Cortex of kidney (tissue), 1 donor: ENCODE measurements at places on chromosomes 5 and 9.

GRCh38 chr9:105360344-105360743 is 87.5 kb upstream of the FSD1L start:
- DNase-seq: no peak

- no peak for DNase-seq
Measured at GRCh38 chr5:110738503-110738811, 350 bp upstream of the SLC25A46 start.

GRCh38 chr9:104779334-104779733 is 15.4 kb downstream of the NIPSNAP3B start:
- DNase-seq: no peak

DNA sequence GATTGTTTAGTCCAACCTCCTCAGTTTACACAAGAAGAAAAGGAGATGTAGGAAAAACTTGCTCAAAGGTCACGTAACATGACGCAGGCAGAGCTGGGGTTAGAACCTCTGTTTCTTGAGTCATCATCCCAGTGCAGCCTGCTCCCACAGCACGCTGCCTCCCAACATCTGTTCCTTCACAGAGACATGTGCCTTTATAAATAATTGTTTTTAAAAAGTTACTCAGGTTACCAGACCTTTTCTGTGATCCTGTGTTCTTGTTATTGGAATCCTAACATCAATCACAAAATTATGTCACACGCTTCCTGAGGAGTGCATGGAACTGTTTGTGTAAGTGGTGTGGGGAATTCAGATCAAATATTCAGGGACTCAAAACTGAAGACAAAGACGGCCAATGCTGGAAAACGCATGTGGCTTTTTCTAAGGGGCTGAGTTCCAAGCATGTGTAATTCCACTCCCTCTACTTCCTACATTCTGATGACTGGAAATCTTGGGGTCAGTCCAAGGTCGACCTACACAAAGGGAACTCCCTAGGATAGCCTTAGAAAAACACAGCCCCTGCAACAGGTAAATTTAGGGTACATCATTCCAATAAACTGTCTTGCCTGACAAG is 184.3 kb downstream of the TSSK1B start:
- DNase-seq: no peak

GRCh38 chr9:136707011-136707410 is 5.4 kb upstream of the DIPK1B start:
- DNase-seq: no peak
